GM10248 (cell line): ENCODE measurements at places on chromosomes 3 and 15.

GRCh38 chr3:176927706-176928581, 269.3 kb downstream of the TBL1XR1 start:
- no peak for DNase-seq

DNA sequence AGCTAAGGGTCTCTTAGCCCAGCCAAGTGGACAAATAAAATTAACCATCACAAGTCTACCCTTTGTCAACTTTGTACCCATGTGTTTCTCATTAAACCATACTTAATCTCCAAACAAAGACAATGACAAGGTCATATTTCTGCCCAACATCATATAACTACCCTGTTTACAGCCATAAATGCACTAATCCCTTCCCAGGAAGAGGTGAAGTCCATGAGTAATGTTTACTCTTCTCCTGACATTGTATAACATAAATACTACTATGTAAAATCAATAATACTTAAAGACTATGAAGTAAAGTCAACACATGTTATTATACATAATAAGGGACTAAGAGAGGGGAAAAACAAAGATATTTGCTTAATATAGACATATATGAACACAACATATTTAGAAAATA, 38.5 kb upstream of the FAN1 start:
- no peak for DNase-seq

GRCh38 chr3:128617557-128618397, 32.8 kb downstream of the RPN1 start:
- DNase-seq, result peak; percentile 100

DNA sequence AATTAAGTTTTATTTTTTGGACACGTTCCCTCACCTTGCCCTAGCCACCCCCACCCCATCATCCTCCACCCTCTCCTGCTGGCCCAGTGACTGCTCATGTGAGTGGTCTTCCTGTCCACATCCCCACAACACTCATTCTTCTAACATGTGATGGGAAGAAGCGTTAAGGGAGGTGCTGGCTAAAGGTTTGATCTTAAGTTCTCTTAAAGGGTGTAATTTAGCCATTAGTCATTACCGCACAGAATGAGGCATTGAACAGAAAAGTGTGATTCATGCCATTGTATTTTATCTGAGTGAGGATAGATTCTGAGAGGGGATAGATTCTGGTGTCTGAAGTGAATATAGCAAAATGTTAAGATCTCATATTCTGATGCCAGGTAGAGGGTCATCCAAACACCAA, 272.9 kb upstream of the TPM1 start:
- no peak for DNase-seq

DNA sequence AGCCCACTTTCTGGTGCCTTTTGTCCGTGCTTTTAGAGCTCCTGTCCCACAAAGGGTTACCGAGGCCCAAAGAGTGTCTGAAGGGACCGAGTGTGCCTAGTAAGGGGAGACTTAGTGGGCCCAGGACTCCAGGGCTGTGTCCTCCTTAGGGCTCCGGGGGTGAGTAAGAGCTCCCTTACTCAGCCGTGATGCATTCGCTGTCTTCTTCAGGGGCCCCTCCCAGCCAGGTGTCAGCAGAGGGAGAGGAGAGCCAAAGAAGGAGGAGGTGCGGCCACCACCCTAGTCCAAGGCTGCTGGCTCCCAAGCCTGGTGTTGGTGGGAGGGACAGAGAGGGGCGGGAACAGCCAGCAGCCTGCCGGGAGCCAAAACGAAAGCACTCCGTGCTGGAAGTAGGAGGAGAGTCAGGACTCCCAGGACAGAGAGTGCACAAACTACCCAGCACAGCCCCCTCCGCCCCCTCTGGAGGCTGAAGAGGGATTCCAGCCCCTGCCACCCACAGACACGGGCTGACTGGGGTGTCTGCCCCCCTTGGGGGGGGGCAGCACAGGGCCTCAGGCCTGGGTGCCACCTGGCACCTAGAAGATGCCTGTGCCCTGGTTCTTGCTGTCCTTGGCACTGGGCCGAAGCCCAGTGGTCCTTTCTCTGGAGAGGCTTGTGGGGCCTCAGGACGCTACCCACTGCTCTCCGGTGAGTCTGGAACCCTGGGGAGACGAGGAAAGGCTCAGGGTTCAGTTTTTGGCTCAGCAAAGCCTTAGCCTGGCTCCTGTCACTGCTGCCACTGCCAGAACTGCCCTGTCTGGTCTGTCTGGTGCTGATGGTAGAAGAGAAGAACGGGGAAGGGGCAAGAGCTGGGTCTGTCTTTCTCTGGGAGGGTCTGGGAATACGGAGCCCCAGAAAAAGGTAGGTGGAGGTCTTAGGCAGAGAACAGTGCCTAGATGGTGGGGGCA, at the start of gene IL17RC:
Gene IL17RC, plus strand, starts transcription at position 365 of the 947 bp plus-strand sequence. Its CDS starts 218 bp downstream, at position 583.
- no peak for DNase-seq

DNA sequence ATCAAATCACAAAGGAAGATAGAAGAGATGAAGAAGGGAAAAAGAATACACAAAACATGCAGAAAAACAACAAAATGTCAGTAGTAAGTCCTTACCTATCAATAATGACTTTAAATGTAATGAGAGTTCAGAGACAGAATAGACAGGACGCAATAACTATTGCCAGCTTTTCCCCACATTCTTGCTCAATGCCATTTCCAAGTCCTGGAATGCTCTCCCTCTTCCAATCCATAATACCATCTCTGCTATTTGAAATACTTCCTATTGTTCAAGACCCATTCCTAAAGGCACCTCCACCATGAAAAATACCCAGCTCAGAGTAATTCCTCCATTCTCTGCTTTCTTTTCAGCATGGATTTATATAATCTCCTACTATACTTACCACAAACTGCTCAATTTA, 33.4 kb downstream of the CCDC54 start:
- DNase-seq, result no peak

DNA sequence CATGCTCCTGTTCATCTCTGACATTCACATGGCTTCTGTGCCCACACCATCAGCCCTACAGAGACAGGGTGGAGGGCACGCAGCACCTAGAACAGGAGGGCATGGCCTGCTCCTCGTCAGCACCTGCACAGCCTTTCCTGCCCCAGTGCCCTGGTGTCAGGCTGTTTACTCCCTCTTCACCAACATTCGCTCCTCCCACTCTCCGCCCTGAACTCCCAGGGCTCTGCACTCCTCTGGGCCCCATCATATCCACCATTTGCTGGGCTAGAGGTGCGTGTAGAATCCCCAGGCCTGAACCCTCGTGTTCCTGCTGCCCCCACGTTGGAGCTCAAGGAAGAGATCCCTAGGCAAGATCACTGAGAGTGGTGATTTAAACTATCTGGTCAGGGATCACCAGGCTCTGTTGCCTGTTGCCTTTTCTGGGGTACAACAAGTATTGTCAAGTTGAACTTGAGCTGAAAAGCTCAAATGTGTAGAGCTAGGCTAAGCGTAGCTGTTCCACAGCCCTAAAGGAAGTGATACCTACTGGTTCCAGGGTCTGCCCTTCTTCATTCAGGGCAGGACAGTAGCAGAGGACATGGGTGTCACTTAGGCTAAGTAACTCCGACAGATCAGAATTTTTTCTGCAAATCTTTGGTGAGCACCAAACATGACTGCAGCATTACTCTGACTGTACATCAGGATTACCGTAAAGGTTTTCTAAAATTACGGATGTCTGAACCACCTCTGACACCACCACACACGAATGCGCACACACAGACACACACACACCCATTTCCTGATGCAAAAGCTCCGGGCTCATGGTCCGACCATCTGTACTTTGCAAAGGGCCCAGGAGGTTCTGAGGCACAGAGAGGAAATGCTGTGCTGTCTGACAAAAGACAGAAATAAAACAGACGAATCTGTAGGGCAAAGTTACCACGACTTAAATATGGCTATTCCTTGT, 43.7 kb upstream of the GNB5 start:
- peak; percentile 43 for DNase-seq

- no peak for DNase-seq
These were observed 64.6 kb upstream of the ATP2C1 start for GRCh38 chr3:130828948-130829947.

- DNase-seq, result no peak
These were observed 365.2 kb downstream of the TUSC7 start for GRCh38 chr3:117074826-117075225.

DNA sequence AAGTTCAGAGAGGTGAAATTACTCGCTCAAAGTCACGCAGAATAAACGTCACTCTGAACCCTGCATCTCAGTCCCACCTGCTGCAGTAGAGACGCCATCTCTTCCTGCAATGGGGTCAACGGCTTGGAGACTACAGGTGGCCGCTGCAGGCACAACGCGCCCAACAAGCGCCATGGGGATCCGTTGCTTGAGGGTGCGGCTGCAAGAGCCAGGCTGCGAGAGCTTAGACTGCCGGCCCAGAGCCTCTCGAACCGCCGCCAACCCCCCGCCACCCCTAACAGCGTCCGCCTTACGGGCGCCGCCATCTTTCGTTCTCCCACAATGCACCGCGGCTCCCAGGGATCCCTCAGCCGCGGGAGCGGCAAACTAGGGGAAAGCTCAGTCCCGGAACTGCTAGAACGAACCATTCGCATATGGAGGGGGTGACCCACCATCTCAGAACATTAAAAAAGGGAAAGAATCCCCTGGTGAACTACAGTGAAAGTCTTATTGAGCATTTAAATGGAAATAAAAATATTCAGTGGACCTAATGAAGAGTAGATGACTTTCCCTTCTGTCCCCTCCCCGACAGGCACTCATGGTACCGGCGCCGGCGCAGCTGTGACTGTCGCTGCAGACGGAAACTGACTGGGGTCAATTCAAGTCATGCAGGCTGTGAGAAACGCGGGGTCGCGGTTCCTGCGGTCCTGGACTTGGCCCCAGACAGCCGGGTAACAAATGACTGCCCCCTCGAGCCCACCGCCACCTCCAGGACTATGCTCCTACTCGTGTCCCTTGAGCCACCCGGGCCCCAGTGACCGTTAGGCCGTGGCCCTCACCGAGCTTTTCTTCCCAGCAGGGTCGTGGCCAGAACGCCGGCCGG, at the start of the genes MRPL46 and MRPS11:
Gene MRPL46, minus strand, starts transcription at position 316 of the 862 bp plus-strand sequence. Its CDS starts 11 bp downstream, at position 305.
Gene MRPS11, plus strand, starts transcription at position 636 of the 862 bp plus-strand sequence. Its CDS starts 10 bp downstream, at position 646.
- peak; percentile 90 for DNase-seq

DNA sequence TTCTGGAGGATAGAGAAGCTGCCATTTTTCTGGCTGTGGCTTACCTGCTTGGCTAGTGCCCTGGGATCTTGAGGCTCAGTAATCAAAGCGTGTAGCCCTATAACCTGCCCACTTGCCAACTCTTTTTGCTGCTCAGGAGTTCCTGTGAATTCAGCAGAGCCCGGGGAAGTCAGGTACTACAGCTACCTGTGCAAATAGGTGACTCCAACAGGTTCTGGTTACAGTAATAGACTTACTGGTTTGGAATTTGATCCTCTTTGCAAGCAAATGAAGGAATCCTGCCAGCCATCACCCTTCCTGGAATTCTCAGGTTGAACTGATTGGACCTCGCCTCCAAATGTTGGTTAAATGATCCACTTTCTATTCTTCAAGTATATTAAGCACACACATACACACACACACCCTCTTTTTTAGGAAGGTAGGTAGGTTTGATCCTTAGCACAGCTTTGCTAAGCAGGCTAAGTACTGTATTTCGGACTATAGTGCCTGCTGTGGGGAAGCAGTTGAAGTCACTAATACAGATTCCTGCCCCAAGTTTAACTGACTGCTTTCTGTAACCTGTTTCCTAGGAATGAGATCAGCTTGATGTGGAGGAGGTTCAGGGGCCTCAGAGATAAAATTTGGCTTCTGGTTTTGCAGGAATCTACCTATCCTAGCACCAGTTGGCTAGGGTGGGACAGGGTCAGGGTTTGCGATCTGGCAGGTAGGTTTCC, 2.3 kb downstream of the PPCDC start:
- DNase-seq, result no peak

- no peak for DNase-seq
These were observed 583.6 kb upstream of the ROBO2 start for GRCh38 chr3:76456322-76456721.

DNA sequence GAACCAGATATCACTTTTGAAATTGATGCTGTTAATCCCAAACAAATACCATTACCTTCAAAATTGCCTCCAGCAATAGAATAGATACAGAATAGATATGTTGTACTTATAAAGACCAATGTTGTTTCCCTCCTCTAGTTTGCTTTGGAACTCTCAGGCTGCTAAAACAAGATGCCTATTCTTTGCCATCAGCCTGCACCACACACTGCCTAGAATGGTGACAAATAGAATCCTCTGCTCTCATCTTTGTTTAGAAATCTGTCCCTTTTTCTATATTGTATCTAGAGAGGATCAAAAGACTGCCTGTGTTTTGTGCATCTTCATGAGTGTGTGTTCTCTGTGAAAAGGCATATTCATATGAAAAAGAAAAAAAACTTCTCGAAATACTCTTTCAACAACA, 349.2 kb upstream of the CCDC54 start:
- DNase-seq, result no peak

DNA sequence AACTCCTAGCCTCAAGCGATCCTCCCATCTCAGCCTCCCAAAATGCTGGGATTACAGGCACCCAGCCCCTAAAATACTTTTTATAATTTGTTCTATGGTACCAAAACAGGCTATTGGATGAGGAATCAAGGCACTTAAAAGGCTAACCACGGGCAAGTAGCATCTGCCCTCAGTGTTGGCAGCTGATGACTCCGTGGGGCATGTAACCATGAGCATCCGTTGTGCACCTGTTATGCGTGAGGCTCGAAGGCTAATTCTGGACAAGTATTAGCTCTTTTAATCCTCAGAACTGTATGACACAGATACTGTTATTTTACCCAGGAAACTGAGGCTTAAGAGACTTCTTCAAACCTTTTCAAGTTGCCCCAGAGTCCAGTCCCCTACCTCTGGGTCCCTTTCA, 10.2 kb downstream of the WDR73 start:
- DNase-seq, result no peak

GRCh38 chr15:42858540-42858939, 62.0 kb downstream of the TTBK2 start:
- no peak for DNase-seq

DNA sequence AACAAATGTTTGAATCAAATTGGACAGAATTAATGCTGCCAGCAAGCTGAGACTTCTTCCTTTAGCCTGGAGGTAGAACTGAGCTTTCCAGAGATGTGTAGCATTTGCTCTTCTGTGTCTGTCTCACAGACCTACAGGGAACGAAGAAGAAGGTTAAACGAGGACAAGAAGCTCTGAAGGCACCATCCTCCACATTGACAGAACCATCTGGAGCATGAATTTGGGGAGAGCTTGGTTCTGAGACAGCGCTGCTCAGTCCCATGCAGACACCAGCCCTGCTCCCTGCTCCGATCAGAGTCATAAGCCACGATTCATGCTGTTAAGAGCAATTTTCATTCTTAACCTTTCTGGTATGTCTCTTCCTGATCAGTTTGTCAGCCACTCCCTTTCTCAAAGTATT, 7.7 kb upstream of the KY start:
- DNase-seq, result no peak

DNA sequence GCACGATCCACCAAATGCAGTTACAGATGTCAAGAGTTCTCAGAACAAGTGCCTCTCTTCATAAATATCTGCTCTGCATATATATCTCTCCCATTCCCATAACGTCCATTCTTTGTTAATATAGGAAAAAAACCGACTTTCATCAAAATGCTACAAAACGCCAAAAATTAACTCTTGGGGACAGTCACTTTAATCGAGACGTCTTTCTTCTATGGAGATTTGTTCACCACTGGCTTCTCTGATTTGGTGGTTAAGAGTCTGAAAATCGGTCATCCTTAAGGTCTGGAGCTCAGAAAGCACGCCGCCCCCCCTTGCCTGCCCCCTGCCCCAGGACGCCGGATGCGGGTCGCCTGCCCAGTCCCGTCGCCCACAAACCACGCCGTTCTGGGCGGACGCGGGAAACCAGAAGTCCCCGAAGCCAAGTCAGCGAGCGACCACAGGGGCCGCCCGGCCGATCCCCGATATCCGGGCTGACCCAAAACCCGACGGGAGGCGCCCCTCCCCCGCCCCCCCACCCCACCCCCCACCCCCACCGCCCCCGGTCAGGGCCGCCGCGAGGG, 252.7 kb downstream of the TJP1 start:
- DNase-seq, result no peak
